BJ (cell line): ENCODE measurements at places on chromosomes 7 and 10. TPM values are rescaled to one million over a fixed set of nuclear protein-coding genes. Genes with fewer than 3 reads are reported as not detected.

DNA sequence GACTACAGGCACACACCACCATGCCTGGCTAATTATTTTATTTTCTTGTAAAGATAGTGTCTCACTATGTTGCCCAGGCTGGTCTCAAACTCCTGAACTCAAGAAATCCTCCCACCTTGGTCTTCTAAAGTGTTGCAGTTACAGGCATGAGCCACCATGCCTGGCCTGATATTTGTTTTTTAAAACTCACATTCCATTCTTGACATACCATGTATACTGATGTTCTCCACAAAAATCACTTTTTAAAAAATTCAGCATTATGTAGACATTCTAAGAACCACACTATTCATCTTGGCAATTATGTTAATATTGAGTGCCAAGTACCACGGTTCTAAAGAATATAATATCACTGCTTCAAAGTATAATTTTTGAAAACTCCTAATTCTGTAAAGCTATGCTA is 43.5 kb downstream of the IDE start:
- no peak for DNase-seq

DNA sequence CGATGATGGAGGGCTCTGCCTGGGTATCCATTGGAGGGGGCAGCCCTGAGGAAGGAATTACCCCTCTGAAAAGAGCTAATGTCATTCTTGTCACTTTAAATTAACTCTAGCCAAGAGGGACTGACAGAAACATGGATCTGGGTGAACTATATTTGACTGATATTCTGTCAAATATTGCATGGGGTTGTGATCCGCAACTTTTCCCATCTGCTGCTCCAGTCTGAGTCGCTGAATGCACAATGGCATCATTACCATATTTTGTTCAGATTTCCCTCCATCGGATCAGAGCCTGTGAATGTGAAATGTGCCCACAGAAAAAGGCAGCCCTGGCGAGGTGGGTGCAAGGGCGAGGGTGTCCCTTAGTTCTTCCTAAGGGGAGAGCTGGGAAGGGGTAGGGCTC is 100.5 kb upstream of the TCF7L2 start:
- DNase-seq: no peak

EBLN1 gene
- polyA plus RNA-seq: not detected in 2 replicates

DNA sequence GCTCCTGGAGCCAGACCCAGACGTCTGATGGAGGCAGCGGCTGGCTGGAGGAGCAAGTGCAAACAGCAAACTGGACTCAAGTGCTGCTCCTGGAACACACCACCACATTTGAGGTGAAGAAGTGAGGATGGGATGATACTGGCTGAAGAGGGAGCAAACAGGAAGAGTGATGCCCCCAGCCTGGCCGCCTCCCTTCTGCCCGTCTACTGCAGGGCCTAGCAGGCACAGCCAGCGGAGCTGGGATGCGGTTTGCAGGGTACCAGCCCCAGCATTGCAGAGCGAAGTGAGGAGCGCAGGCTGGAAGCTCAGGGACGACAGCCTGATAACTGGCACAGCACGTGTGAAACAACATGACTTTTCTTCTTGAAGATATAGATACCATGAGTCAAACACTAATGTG is 111.8 kb upstream of the ZNF32 start:
- no peak for DNase-seq

- no peak for DNase-seq
These were observed 5.9 kb downstream of the AGR3 start for GRCh38 chr7:16875861-16876260.

DNA sequence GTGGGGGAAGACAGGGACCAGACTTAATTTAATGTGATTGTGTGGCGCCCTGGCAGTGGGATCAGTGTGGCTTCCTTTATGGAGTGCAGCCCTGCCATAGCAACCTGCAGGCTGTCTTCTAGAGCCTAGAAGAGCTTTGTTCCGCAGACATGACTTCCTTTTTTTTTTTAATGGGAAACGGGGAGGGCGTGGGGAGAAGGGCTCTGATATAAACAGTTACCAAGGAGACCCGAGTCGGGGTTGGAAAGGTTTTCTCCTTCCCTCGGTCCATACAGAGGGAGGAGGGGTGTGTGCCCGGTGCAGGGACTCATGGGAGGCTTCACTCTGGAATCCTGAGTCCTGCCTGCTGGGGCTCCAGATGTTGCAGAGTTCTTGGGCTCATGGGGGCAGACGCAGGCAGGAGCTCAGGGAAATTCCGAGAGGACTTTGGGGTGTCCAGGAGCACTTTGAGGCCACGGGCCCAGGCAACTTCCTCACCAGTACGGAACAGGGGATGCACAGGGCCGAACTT is 26.9 kb downstream of the TMEM120A start:
- no peak for DNase-seq

DNA sequence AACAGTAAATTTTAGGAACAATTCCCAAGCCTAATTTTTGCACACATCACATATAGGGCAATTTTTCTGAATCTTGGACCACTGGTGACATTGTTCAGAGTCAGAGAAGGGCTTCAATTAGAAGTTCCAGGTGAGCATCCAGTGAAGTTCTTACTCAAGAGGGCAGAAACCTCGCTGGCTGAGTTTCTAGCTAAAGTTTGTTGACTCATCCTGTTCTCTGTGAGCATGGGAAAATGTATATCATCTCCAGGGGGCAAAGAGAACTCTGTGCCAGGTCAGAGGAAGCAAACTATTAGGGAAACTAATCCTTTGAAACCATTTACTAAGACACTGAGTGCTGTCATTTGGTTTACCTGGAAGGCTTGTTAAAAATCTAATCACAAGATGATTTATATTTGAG is 695.6 kb upstream of the IGFBP3 start:
- no peak for DNase-seq

DNA sequence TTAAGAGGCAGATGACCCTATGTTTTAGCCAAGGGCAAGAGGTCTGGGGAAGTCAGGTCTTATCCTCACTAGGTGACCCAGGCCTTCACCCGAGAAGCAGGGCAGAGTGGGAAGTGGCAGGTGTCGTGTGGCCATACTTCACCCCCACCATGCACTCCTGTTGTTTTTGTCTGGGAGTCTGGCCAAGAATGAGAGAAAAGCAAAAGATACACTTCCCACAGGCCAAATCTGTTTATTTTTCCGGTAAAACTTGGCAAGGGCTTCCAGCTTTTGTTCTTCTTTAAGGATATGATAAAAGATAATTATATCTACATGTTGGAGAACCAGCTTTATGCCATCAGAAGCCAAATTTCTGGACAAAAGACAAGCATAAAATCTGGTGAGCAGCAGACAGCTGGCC is 137.4 kb upstream of the CDC14C start:
- DNase-seq: no peak

DNA sequence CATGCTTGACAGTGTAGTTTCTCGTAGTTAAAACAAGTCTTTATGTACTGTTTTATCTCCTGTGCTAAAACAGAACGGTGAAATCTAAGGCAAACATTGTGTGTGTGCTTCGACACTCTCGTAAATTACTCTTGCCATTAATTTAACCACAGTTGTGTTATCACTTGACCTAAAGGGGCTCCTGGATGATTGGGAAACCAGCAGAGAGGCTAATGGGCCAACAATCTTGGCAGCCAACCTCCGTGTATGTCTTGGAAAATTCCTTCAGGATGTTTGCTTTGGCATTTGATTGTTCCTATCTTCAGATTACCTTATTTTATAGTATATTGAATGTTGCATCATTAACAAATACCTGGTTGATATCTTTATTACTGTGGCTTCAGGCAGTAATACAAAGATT is 409.5 kb downstream of the SDK1 start:
- DNase-seq: no peak

IFIT2 gene
- polyA plus RNA-seq: 6.2 and 11.4 TPM in 2 replicates

- DNase-seq: no peak
These were observed 9.4 kb upstream of the LRRC27 start for GRCh38 chr10:132322586-132323048.

HKDC1 gene
- polyA plus RNA-seq: 0.09 and 0.18 TPM in 2 replicates

DNA sequence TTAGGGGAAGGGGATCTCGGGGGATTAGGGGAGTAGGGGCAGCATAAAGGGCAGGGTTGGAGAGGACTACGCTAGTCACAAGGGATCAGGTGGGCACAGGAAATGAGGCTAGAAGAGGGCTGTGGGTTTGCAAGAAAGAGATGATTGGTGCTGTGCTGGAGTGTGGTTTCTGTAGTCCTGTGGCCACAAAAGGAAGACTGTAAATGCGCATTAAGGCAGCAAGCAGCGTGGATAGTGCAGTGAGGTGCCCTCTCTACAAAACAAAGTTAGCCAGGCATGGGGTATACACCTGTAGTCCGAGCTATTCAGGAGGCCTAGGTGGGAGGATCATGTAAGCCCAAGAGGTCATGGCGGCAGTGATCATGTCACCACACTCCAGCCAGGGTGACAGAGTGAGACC is 212.1 kb downstream of the MLLT10 start:
- no peak for DNase-seq

- no peak for DNase-seq
These were observed 15.1 kb downstream of the FAM53B start for GRCh38 chr10:124728830-124729661.

DNA sequence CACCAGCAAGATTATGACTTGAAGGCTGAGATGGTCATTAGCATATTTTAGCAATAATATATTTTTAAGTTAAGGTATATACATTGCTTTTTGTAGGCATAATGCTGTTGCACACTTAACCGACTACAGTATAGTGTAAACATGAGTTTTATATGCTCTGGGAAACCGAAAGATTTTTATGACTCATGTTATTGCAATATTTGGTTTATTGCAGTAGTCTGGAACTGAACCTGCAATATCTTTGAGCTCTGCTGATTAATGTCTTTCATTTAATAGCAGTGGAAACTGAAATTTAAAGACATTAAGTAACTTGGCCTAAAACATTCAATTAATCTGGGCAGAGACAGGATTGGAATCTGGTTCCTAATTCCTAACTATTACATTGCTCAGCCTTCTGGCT is 266.7 kb upstream of the PLXDC2 start:
- DNase-seq: no peak

DNA sequence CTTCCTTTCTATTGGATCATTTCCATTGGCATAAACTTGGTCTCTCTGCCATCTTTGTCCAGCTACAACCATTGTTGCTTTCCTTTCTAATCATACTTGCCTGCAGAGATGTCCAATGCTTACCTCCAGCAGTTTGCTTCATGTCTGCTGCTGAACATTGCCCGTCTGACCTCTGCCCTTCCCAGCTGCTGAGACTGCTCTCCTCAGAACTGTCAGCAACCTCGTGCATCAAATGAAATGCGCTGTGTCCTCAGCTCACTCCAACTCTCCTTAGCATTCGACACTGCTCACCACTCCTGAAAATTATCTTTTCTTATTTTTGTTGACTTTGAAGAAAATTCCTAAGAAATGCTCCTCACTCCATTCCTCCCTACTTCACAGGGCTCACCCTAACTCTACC is 5.0 kb downstream of the FAM170B start:
- no peak for DNase-seq

PRKCQ gene
- polyA plus RNA-seq: 0.06 and 0.11 TPM in 2 replicates

TAS2R41 gene
- polyA plus RNA-seq: not detected in 2 replicates

DNA sequence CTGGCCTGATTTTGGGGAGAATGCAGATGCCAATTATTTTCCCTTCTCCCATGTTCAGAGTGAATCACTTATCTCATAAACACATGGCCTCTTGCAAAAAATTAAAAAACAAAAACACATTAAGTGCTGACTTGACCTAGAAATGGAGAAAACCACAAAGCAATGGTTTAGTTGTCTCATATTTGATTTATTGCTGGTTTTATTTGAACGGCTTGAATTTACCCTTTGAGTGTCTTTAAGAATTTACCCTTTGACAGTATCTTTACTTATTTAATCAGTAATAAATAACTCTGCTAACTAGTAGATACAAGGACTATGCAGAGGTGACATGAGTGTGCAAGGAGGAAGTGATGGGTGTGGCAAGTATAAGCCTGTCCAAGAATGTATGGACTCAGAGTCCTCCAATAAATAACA is 68.1 kb upstream of the GSDME start:
- no peak for DNase-seq

DNA sequence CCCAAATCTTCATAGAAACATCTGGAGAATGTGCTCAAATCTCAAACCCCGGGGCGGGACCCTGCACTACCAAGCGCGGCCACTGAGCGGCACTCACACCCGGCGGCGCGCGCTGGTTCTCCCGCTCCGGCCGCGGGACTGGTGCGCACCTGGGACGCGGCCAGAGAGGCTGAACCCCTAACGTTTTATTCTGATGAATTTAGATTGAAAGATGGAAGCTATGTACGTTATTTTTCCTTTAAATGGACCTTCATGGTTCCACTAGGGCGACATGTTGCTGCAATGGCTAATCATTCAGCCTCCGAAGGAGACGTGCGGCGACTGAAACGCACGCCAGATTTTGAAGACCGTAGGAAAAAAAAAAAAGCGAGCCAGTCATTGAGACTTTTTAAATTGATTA is 107.0 kb upstream of the INSIG1 start:
- DNase-seq: no peak

TMEM225B gene
- polyA plus RNA-seq: 1.2 and 1.3 TPM in 2 replicates
